ENCODE measurements at places on chromosomes 11 and 22.
A peak's percentile ranks its signal among the peaks of the same experiment; 100 is the strongest.

DNA sequence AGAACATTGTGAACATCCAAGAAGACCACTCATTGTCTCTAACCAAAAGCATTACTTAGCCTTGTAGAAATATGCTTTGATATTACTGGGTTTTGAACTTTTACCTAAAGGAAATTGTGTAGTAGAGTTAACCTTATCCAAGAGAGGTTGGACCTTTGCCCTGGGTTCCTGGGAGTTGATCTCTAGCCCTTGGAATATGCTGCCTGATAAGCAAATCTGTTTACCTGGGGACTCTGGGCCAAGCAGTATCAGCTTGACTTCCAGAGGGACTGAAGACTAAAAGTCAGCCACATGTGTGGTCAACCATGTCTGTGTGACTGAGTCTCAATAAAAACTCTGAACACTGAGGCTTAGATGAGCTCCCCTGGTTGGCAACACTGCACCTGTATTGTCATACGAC, 44.1 kb upstream of the CWF19L2 start:
- no peak for DNase-seq

DNA sequence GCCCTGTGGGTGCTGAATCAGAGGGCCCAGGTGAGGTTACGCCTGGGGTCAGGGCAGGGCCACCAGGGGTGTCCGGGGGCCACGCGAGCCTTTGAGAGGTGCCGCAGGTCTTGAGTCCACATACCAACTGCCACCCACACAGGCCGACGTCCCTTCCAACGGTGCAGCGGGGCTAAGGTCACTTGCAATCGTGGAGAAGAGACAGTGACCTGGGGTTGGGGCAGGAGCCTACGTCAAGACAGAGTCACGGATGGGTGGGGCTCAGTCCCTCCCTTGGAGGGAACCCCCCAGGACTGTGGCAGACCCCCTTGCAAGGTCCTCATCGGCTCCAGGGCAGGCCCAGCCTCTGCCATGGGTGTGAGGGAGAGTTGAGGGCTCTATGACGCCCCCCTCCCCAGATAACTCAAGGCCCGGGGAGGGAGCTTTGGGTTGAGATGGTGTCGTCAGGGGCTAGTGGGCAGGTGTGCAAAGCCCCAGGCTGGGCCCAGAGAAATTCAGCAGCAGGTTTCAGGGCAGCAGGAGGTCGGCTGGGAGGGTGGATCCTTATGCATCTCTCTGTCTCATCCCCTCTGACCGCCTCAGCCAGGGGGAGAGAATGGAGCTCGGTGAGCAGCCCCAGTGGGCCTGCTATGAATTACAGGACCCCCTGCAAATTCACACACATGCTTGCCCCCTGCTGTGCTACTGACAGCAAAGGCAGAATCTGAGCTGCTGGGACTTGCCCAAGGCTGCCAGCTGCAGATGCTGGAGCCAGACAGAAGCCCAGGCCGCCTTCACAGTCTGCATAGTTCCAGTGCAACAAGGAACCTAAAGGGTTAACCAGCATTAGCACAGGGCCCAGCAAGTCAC, 60.0 kb downstream of the MYEOV start:
- DNase-seq = no peak

GRCh38 chr11:7436657-7437056, 48.6 kb upstream of the OLFML1 start:
- DNase-seq = peak; percentile 46

DNA sequence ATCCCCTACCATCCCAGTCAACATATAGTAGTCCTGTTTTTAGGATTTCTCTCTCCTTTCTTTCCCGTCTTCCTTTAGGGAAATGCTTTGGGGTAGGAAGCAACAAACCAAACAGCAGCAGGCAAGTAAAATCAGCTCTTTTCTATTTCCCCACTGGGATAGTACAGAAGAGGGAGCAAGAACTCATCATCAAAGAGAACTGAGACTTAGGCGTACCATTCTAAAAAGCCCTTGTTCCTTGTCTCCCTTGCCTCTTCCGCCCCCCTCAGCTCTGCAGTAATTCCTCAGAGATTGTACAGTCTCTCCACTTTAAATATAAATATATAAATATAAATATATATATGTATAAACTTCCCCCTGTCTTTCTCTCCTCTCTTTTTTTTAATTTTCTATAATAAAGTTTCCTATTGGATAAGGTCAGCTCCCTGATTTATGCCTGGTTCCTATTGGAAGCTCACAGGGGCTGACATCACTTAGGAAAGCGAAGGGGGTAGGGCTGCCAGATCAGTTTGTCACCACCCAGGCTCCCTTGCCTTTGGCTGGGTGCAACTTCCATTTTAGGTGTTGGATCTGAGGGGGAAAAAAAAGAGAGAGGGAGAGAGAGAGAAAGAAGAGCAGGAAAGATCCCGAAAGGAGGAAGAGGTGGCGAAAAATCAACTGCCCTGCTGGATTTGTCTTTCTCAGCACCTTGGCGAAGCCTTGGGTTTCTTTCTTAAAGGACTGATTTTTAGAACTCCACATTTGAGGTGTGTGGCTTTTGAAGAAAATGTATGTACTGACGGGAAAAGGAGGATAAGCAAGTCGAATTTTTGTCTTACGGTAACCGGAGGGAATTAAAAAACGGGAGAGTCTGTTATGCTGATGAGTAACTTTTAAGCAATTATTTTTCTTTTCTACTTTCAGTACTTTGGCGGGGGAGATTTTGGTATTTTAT, at the start of gene CTNND1:
Gene CTNND1, plus strand, starts transcription at position 502 of the 934 bp plus-strand sequence. CDS start 29,677 bp downstream, outside the sequence.
- DNase-seq = no peak

DNA sequence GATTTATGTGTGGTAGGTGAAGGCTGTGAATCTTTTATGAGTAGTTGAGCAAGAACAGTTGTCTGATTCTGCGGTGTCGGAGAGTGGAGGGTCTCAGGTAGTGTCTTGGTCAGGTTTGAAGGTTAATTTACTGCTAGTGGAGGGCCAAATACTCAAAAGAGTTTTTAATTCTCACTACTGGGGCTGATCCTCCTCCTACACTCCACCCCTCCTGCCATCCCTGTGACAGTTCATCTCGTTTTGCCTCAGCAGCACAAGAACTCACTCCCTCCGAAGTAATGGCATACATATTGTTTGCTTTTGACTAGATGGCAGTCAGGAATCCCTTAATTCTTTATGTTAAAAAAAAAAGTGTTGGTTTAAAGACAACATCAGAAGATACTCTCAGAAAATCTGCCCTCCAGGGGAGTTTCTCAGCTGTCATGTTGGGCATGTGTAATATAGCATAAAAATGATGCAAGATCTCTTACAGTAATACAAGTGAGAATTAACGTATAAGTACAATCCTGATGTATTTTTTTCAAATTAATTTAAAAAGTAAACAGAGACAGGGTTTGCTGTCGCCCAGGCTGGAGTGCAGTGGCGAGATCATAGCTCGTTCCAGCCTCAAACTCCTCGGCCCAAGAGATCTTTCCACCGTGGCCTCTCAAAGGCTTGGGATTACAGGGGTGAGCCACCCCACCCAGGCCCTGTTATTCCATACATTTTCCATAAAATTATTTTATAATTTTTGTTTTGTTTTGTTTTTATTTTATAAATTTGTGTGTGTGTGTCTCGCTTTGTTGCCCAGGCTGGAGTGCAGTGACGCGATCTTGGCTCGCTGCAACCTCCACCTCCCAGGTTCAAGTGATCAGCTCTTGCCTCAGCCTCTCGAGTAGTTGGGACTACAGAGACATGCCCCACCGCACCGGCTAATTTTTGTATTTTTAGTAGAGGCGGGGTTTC, 1.3 kb downstream of the FAR1 start:
- no peak for DNase-seq

DNA sequence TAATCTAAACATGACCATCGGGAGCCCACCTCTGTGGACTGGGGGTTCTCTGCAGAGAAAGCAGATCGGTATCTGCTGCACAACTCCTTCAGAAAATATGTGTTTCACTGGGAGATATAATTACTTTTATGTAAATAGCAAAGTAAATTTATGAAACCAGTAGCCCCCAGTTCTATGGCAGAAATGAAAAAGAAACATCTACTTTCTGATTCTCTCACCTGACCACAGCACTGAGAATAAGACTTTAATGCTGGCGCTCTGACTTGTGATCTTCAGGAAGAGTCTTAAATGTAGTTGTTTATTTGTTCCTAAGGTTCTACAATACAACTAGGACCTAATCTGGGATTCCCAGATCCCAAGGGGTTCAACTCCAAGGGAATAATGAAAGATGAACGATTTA, 518.0 kb downstream of the DLG2 start:
- DNase-seq = no peak

DNA sequence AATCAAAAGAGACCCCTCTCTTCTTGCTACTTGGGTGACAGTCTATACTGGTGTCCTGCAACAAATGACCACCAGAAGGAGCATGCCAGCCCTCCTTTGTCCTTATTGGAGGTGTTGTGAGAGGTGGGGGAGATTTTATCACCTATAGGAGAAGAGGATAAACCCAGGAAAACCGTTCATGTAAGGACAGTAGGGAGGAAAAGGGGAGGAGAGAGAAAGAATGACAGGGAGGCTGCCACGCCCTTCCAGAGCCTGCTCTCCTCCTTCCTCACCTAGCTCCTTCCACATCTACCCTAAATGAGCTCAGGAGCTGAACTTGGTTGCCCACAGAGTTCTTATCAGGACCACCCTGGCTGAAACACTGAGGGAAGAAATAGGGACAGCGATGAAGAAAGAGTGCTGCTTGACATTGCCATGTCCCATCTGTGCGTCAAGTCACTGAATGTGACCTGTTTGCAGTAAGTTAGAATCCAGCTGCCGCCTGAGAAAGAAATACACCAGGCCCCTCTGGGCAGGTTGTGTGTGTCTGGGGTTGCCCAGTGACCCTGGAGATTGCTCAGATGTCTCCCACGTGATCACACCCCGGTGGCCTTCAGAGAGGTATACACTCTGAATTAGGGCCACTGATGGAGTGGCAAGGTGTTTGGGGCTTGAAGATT, 40.4 kb upstream of the ETS1 start:
- no peak for DNase-seq

- DNase-seq = peak; percentile 90
Observed at GRCh38 chr22:45261407-45262088, 20.9 kb upstream of the KIAA0930 start.

- DNase-seq = no peak
Observed at GRCh38 chr11:118091690-118092089, 4.9 kb upstream of the SMIM35 start.

- DNase-seq = peak; percentile 12
Observed at GRCh38 chr22:28977481-28977971, 84.1 kb downstream of the C22orf31 start.

GRCh38 chr22:50739279-50739691, 1.3 kb downstream of the ACR start:
- no peak for DNase-seq

DNA sequence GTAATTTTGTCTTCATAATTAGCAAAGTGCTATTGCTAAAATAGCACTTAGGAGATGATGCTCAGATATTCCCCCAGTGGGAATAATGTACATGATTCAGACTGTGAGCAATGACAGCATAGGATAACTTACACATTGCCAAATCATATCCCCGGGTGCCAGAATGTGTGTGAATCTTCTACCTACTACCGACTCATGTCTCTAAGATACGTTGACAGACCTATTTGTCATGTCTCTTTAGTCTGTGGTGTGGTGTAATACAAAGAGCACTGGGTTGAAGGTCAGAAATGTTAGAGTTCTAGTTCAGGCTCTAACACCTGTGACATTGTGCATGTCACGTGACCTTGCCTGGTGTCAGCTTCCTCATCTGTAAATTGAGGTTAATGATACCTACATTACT, 31.0 kb upstream of the PICALM start:
- peak; percentile 26 for DNase-seq

DNA sequence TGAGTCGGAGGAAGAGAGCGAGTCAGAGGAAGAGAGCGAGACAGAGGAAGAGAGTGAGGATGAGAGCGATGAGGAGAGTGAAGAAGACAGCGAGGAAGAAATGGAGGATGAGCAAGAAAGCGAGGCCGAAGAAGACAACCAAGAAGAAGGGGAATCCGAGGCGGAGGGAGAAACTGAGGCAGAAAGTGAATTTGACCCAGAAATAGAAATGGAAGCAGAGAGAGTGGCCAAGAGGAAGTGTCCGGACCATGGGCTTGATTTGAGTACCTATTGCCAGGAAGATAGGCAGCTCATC, 780 bp downstream of the TRIM44 start:
- DNase-seq = no peak

GRCh38 chr11:79436919-79437277, 3.9 kb downstream of the TENM4 start:
- DNase-seq = no peak

- no peak for DNase-seq
Observed at GRCh38 chr11:12712132-12712531, 37.9 kb downstream of the TEAD1 start.

DNA sequence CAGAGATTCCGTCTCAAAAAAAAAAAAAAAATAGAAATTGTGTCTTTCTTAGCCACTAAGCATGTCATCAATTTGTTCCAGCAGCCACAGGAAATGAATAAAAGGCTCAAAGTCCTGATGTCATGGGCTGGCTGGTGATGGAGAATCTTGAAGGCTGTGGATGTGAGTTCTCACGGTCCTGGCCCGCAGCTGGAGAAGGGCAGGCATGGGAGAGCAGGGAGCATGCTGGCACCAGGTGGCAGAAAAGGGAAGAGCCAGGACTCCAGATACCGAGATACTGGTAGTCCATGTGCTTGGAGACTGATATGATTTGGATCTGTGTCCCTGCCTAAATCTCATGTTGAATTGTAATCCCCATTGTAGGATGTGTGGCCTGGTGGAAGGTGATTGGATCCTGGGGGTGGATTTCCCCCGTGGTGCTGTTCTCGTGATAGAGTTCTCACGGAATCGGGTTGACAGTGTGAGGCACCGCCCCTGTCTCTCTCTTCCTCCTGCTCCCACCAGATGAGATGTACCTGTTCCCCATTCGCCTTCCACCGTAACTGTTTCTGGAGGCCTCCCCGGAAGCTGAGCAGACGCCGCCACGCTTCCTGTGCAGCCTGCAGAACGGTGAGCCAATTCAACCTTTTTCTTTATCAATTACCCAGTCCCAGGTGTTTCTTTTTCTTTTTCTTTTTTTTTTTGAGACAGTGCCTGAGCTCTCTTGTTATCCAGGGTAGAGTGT, 18.1 kb downstream of the MRGPRD start:
- no peak for DNase-seq

- DNase-seq = no peak
Observed at GRCh38 chr11:126355926-126356897, 726 bp downstream of the ST3GAL4 start.

GRCh38 chr22:43820651-43821305, 8.7 kb upstream of the EFCAB6 start:
- no peak for DNase-seq

DNA sequence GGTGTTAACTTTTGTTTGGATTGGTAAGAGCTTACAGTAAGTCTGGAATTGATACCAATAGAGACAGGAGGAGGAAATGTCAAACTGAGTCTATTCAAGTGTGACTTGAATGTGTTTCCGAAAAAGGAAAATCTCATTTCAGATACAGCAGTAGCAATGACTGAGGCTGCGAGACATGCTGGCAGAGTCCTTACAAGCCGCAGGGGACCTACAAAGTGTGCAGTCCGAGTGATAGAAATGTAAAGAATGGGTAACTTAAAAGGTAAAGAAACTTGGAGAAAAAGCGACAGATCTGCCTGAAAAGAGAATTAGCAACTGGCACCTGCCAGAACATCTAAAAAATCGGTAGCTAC, 444 bp downstream of the CWF19L2 start:
- DNase-seq = peak; percentile 30

- no peak for DNase-seq
Observed at GRCh38 chr22:28582806-28583205, 96.8 kb downstream of the TTC28 start.

- DNase-seq = no peak
Observed at GRCh38 chr11:47144541-47144940, 32.1 kb downstream of the ARFGAP2 start.

- no peak for DNase-seq
Observed at GRCh38 chr22:40251106-40251505, 73.4 kb downstream of the TNRC6B start.

GRCh38 chr22:47084226-47084625, 321.8 kb downstream of the TBC1D22A start:
- DNase-seq = no peak

GRCh38 chr22:49749227-49749626, 78.4 kb downstream of the BRD1 start:
- DNase-seq = no peak
